ENCODE measurements at places on chromosomes 6 and 20. TPM values are rescaled to one million over a fixed set of nuclear protein-coding genes. Genes with fewer than 3 reads are reported as not detected.

The ZC2HC1B gene
- total RNA-seq: not detected

The EFCAB8 gene
- total RNA-seq: not detected

The LGSN gene
- not detected for total RNA-seq

The PLG gene
- not detected for total RNA-seq

The RAET1E gene
- total RNA-seq: not detected

The UNC93A gene
- total RNA-seq: not detected

The CDKAL1 gene
- 17.6 TPM for total RNA-seq

The PNPLA1 gene
- not detected for total RNA-seq

The ELOVL4 gene
- 1.5 TPM for total RNA-seq

The PRND gene
- not detected for total RNA-seq

The TP53TG5 gene
- not detected for total RNA-seq

The THEMIS gene
- total RNA-seq: 1.1 TPM

Data from subcutaneous adipose tissue (tissue), 4 donors.